ENCODE measurements at places on chromosomes 6 and 20. TPM values are rescaled to one million over a fixed set of nuclear protein-coding genes. Genes with fewer than 3 reads are reported as not detected.

- no peak for DNase-seq
Measured at GRCh38 chr6:111432511-111432910, 50.5 kb downstream of the REV3L start.

DNA sequence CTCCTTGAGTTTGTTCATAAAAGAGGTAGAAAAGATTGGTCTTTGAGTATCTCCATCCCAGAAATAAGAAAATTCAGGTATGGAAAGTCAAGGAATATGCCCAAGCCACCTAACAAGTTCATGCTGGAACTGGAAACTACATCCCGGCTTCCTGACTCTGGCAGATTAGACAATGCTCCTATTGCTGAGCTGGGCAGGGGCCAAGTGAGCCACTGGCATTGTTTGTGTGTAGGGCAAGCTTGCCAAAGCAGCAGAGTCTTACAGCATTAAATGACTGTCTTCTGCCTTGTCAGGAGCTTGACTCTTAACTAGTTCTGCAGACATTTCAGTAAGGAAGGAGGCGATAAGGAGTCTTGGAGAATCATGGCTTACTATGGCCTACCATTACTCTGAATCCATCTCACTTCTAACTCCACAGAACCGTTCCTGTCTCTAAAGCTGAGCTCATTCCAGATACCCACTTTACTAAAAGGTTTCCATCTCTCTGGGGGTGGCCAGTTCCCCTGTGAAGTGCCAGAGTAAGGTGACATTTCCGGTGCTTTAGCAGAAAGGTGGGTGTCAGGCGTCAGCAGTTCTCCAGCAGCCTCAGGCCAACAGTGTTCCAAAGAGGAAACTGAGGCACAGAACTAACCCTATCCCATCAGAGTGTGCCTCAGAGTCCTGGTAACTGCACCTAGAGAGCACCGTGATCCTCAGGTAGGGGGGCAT is 30.1 kb downstream of the PRDM1 start:
- DNase-seq = no peak

SLC22A7 gene
- polyA plus RNA-seq = not detected

- no peak for DNase-seq
Measured at GRCh38 chr6:3529232-3529631, 72.4 kb upstream of the SLC22A23 start.

DNA sequence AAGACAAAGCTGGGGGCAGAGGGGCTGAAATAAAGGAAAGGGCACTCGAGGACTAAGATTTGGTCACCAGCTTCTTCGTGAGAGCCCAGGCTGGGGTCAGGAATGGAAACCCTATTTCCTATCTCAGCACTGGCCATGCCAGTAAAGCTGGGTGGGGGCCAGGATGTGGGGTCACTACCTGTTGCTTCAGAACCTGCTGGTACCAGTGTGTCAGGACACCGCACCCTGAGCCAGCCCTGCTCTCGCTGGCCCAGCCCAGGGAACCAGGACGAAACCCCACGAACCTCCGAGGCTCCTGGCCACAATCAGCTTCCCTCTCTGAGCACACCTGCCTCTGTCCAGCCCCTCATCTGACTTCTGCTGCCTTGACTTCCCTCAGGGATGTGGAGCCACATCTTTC is 2.1 kb downstream of the CDSN start:
- no peak for DNase-seq

GRCh38 chr20:8602389-8603116 is 466.3 kb upstream of the PLCB4 start:
- no peak for DNase-seq
